ENCODE measurements at places on chromosomes 6 and 20. TPM values are rescaled to one million over a fixed set of nuclear protein-coding genes. Genes with fewer than 3 reads are reported as not detected.

PSORS1C1 gene
- total RNA-seq: 2.0 TPM

DNA sequence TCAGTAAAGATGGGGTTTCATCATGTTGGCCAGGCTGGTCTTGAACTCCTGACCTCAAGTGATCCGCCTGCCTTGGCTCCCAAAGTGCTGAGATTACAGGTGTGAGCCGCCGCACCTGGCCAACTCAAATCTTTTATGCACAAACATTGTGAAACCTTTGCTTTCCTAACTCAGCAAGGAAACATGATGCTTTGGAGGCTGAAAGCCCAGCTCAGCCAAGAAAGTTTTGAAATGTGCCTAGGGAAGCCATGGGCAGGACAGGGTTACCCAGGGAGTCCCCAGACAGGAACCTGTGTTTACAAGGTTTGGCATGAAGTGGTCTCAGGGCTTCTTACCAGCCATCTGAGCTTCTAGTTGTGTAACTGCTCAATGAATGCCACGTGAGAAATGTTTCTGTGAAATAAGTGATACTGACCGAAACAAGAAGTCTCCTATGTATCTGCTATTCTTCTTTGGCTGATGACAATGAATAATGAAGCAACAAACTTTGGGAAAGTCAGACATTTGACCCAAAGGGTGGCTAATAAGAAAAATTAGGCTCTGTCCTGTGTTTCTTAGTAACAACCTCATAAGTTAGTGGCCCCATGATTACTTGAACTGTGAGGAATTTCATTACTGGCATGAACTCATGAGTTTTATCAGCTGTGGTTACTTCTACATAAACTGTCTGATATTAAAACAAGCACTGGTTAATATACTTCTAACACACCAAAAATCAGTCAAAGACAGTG lies 163.5 kb downstream of the KIF6 start:
- H3K27ac ChIP-seq: no peak overlapping the region
- DNase-seq: no peak
- H3K4me3 ChIP-seq: no peak overlapping the region
- no peaks in the 10 kb centered on the region for H3K4me1 ChIP-seq
- H3K36me3 ChIP-seq: no peaks in the 10 kb centered on the region

- no peaks in the 10 kb centered on the region for H3K4me1 ChIP-seq
- H3K36me3 ChIP-seq: no peaks in the 10 kb centered on the region
- no peak overlapping the region for H3K27ac ChIP-seq
- H3K4me3 ChIP-seq: no peak overlapping the region
These were observed 767.0 kb upstream of the POU3F2 start for GRCh38 chr6:98067375-98067774.

ADGRG6 gene
- 73.2 TPM for total RNA-seq

DNA sequence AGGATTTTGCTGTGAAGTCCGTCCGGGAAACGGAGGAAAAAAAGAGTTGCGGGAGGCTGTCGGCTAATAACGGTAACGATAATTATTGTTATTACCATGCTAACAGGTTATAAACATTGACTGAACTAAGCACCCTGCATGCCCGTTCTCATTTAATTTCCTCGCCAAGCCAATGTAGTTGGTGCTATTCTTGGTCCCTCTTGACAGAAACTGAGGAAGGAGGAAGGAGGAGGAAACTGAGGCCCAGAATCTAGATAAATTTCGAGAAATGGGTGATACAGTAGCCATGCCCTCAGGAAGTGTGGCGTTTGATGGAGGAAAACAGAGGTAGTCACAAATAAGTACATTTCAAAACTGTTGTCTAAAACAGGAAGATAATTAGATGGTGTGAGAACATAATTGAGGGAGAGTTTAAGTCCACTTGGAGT lies 474 bp downstream of the TPX2 start:
- H3K4me3 ChIP-seq: peak overlapping the region; percentile 84
- no peak for DNase-seq
- peak overlapping the region; percentile 75 for H3K27ac ChIP-seq
- H3K27me3 ChIP-seq: no peaks in the 10 kb centered on the region
- peaks cover 8% of the 10 kb centered on the region for H3K36me3 ChIP-seq
- H3K4me1 ChIP-seq: peaks cover 16% of the 10 kb centered on the region

DNA sequence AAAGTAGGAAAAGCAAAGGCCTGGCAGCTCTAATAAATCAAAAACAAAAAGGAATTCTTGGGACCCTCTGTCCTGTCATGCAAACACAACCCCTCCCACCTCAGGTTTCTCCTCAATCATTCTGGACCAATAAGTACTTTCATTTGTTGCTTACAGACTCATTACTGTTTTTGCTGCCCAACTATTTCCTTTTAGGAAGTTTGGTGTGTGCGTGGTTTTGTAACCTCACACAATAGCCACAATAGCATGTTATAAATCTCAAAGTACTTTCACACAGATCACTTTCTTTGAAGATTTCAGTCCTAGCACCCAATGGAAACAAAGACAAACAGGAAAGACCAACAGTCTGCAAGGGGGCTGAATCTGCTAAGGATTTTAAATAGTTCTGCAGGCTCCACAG lies 4.5 kb downstream of the MRPL14 start:
- no peaks in the 10 kb centered on the region for H3K36me3 ChIP-seq
- H3K4me3 ChIP-seq: peak overlapping the region; percentile 82
- H3K4me1 ChIP-seq: peaks cover 70% of the 10 kb centered on the region
- no peak for DNase-seq
- H3K27ac ChIP-seq: no peak overlapping the region
- H3K27me3 ChIP-seq: no peaks in the 10 kb centered on the region

LY6G5B gene
- total RNA-seq: 5.3 TPM

DNA sequence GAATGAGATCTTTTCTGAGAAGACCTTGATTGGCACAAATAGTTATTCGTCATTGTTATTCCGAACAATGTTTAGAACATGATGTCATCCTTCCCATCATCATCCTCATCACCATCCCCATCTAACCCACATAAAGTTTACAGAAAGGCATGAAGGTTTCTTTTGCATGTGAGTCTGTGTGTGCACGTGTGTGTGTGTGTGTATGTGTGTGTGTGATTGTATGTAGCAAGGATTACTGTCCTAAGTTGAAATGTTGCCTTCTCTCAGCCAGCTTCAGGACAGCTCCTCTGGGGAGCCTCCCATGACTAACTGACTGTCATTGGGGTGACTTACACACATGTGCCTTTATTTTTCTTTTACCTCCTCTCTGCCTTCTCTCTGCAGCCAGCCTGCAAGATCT lies 113.5 kb downstream of the SLC22A3 start:
- no peak overlapping the region for H3K4me3 ChIP-seq
- DNase-seq: no peak

DNA sequence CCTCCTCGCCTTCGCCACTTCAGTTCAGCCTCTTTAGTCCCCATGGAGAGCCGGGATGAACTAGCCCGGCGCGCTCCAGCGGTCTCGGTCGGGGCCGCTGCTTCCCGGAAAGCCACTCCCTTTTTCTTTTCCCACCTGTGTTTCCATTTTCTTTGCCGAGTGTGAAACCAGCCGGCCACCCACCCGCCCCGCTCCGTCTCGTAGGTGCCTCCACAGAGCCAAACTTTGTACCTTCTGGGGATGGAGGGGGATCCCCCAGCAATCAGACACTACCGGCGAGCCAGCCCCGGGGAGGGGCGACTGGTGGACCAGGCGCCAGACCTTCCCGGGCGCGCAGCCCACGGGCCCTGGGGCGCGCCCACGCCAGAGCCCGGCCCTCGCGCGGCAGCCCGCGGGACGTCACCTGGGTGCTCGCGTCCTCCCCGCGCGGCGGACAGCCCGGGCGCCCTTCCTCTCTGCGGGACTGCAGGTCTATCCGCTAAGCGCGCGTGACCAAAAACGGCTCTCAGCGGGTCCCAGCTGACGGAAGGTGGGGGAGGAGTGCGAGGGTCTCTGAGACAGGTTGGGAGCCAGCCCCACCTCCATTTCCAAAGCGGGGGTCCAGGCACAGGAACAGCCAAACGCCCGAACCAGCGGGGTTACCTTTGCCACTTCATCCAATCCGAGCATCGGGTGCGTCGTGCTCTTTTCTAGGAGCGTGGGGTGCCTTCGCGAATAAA lies at the start of gene MCHR2:
Gene MCHR2 (minus strand): TSS at position 691 of the 719 bp plus-strand sequence. CDS start 38,076 bp downstream, outside the sequence.
- H3K27ac ChIP-seq: no peak within 1 kb of the TSS
- no peak within 1 kb of the TSS for H3K4me3 ChIP-seq
- DNase-seq: no peak
- H3K27me3 ChIP-seq: no peaks in the 10 kb centered on the region

LPIN3 gene
- 24.1 TPM for total RNA-seq

FRK gene
- total RNA-seq: 0.46 TPM

GRCh38 chr6:128358244-128358776 lies 162.1 kb downstream of the PTPRK start:
- H3K27ac ChIP-seq: no peak overlapping the region
- H3K4me1 ChIP-seq: no peaks in the 10 kb centered on the region
- H3K27me3 ChIP-seq: no peaks in the 10 kb centered on the region

SLC32A1 gene
- not detected for total RNA-seq

HLA-DQB2 gene
- not detected for total RNA-seq

HINT3 gene
- 8.0 TPM for total RNA-seq

NRSN1 gene
- total RNA-seq: not detected

MEI4 gene
- total RNA-seq: not detected

DNA sequence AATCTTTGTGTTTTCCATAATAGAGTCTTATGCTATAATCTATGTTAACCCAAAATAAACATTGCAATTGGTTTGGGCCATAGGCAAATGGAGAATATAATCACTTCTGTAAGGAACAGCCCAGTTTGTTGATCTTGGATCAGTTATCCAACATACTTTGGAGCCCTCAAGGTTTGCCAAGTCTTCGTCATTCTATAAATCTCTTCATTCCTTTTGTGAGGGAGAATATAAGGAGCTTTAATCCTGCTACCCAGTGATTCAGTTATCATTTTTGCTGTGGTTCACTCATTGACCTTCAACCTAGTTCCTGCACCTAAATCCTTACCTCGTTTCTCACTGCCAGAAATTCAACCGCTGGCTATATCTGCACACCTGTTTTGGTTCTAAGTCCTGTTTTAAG lies 500.3 kb upstream of the PTCHD4 start:
- DNase-seq: peak; percentile 92
- H3K27ac ChIP-seq: peak overlapping the region; percentile 56
- H3K4me1 ChIP-seq: peaks cover 15% of the 10 kb centered on the region
- H3K4me3 ChIP-seq: no peak overlapping the region

CRISP3 gene
- not detected for total RNA-seq

TFAP2A gene
- 29.4 TPM for total RNA-seq

DNA sequence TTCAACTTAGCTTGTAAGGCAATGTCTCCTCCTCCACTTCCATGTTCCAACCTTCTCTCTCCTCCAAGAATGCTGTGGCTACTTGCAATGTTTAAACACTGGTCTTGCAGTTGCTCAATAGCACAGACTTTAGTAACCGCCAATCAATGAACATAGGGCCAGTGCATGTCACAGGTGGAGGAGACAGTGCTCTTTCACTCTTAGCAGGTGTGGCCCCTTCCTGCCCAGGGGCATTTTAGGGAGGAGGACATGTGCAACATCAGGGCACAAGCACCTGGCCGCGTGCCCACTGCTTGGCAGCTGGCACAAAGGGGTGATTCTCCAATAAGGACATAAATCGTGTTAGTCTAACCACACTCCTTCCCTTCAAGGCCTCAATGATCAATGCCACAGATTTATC lies 41.3 kb downstream of the ADGRF1 start:
- H3K4me3 ChIP-seq: no peak overlapping the region
- no peaks in the 10 kb centered on the region for H3K27me3 ChIP-seq
- no peak overlapping the region for H3K27ac ChIP-seq
- DNase-seq: peak; percentile 46

Data from PC-3 (cell line).